ENCODE measurements at places on chromosomes 11 and 22.

- peak; percentile 76 for DNase-seq
Measured at GRCh38 chr22:36197065-36197440, 4.6 kb downstream of the APOL4 start.

DNA sequence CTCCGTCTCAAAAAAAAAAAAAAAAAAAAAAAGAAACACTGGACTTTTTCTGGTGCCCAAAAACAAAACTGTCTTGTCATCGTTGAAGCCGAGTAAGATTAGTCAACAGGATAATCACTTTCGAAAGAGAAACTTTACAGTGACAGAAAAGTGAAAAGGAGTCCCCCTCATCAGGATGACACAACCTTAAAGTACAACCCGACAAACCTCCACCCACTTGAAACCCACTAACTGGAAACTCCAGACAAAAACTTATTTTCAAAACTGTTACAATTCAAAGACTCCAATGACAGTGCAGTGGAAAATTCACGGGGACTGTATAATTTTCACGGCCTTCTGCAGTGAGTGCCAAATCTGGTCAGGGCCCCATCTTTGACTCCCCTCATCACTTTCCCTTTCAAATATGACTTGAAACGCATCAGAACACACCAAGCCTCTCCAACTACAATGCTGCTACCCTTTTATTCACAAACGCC is 1.3 kb downstream of the DENND5A start:
- no peak for DNase-seq

GRCh38 chr11:26626346-26626745 is 54.3 kb upstream of the MUC15 start:
- DNase-seq, result no peak

GRCh38 chr22:38467904-38468442 is at the start of gene KDELR3:
TSS of gene KDELR3 (plus strand) at chr22:38468096. CDS start at chr22:38468234, 138 bp downstream.
- DNase-seq, result peak; percentile 52

- peak; percentile 84 for DNase-seq
Measured at GRCh38 chr22:29004647-29005371, 56.8 kb downstream of the C22orf31 start.

DNA sequence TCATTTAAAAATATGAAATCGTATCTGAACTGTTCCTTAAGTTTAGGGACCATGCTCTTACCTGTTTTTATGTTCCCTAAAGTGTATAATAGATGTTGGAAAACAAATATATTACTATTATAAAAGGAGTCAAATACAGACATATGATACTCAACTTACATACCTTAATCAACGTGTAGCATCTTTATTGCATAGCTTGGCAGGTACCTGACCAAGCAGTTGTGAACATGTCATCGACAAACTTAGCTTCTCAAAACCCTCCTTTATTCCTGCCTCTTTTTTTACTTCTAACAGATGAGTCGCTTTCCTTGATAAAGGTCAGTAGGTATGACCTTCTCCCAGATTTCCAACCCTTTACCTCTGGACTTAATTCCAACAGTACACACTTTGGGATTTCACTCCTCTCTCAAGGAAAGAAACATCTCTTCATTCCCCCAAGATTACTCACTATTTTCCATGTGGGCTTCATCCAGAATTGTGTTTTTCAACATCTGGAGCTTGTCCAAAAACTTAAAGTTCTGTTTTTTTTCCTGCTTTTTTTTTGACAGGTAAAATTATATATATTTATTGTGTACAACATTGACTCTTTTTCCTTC is 11.9 kb downstream of the HIPK3 start:
- no peak for DNase-seq

DNA sequence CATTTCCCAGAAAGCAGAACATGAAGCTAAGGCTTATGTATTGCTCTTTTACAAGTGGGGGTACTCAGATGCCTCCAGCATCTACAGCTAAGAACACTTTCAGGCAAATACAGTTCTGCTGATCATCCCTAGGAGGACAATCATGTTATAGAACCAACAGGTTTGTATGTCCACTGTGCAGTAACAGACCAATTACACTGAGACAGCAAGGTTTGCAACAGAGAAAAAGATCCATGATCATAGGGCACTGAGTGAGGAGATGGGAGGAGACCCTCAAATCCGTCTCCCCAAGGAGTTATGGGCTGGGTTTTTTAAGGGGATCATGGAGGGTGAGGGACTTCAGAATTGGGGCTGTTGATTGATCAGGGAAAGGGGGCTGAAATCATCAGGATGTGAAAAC is 39.1 kb upstream of the GRK3 start:
- DNase-seq, result no peak

GRCh38 chr11:6253197-6253596 is 6.4 kb upstream of the CCKBR start:
- DNase-seq, result no peak

GRCh38 chr11:122721201-122721963 is 65.9 kb downstream of the UBASH3B start:
- no peak for DNase-seq

DNA sequence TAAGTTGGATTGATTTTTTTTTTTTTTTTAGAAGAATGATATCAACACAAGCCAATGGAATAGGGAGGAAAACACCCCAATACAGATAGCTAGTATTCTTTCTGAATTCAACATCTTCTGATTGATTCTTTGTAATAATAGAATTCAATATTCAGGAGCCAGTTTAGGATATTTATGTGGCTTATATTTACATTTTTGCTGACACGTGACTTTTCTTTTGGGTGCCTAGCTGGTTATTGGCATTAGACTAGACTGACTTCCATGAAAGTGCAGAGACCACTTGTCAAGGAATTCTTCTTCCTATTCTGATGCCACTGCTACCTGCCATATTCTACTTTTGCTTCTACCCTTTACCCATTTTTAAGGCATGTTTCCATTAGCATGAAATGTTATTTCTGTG is 16.4 kb downstream of the TRIM44 start:
- DNase-seq, result no peak

- no peak for DNase-seq
Measured at GRCh38 chr22:26417406-26417805, 11.7 kb upstream of the ASPHD2 start.

DNA sequence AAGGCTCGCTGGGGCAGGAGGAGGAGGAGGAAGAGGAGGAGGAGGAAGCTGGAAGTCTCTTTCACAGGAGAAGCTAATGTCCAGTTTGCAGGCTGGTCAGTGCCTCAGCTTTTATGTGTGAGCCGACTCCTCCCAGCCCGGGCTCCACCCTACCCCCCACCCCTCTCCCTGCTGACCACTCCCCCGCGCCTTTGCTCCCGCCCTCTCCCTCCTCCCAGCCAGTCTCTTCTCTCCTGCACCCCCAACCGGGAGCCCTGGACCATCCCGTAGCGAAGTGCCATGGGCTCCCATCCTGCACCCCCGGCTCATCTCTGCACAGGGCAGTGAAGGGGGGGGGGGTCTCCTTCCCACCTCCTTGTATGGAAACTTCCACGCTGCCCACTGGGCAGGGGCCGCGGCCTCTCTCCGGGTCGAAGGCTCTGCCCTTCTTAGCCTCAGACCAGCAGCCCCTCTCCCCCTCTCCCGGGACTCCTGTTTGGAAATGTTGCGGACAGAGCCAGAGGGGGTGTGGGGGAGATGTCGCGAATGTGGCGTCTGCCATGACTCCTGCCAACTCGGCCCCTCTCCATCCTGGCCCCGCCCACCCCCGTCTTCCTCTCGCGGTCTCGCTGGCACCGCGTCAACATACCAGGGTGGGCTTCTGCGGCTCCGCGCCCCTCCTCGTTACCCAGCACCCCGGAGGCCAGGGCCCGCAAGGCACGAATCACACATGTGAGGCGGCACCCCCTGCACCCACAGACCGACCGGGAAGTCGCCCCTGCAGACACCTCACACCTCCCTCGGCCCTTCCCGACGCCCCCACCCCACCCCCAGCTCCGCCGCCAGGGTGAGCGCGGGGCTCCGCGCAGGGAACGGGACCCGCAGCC is 1.8 kb downstream of the IGF2 start:
- peak; percentile 79 for DNase-seq

- DNase-seq, result no peak
Measured at GRCh38 chr11:20739577-20739976, 70.2 kb downstream of the NELL1 start.

- peak; percentile 50 for DNase-seq
Measured at GRCh38 chr11:443542-444199, 1.9 kb upstream of the ANO9 start.

DNA sequence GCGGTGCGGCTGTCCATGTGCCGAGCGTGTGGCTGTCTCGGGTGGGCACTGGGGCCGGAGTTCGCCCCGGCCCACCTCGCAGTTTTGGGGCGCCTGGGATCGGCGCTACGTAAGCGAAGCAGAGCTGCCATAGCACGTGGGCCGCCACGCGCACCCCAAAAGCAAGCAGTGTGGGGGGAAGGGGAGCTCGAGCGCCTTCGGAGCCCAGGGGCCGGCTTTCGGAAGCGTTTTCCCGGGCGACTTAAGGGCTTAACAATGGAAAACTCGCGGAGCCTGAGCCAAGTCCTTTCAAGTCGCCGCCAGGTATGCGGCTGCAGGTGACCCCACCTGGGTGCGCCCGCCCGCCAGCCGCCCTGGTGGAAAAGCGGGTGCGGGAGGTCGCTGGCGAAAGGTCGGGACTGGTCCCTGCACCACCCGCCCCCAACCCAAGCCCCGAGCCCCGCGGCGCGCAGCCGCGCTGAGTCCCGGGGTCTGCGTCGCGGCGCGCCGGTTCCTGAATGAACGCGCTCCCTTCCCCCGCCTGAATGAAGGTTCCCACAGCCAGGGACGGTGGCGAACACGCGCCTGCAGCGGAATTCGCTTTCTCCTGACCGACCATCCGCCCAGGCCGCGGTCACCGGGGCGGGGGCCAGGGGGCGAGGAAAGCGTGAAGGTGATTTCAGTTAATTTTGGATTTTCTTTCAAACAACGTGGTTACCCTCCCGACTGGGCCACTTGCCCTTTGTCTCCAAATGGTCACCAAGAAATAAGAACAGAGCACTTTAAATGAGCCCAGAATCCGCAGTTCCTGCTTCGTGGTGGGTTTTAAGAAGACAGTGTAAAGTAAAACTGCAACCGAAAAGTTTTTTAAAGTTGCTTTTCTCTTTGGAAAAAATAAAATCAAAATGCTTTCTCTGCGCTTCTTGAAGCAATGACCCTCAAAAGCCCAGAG is 2.8 kb upstream of the CCND1 start:
- peak; percentile 89 for DNase-seq

- DNase-seq, result peak; percentile 66
Measured at GRCh38 chr11:554428-555226, 5.9 kb downstream of the LMNTD2 start.

GRCh38 chr11:64343767-64344559 is 4.0 kb downstream of the CCDC88B start:
- no peak for DNase-seq

GRCh38 chr22:41478473-41478872 is 9.6 kb downstream of the ACO2 start:
- no peak for DNase-seq

GRCh38 chr11:12200991-12201985 is 90.9 kb downstream of the MICAL2 start:
- no peak for DNase-seq

DNA sequence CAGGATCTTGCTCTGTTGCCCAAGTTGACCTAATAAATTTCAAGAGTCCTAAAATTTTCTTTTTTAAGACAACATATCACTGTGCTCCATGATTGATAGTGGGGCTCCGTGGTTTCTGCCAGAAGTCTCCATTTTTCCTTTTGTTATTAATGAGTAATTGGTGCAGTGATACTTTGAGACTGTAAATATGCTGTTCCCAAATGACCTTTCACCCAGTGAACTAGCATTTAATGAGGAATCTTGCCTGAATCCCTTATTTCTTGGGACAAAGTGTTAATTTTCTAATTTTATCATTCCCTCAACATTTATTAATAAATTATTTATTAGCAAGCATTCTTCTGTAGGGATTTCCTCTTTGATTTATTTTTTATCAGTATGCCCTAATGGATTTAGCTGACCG is 2.3 kb upstream of the DHCR7 start:
- DNase-seq, result no peak

DNA sequence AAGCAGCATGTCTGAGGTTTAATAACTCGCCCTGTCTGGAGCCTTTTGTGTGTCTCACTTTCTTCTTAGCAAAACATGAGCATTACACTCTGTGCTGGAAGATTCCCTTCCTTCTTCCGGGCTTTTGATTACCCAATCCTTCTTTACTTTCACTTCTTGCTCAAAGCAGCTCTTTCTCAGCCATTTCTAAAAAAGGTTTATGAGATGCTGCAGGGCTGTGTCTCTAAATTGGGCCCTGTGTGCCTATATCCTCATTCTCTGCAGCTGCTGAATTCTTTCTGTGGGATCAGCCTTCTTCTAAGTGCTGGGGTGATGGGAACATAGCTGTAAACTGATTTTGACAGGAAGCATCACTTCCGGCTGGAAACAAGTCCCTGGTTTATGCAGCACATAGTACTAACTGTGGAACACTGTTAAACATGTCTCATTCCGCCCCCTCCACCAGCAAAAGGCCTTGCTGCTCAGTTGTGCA is 71.8 kb downstream of the PIWIL4 start:
- no peak for DNase-seq

GRCh38 chr11:111957663-111958444 is 20.7 kb downstream of the DIXDC1 start:
- no peak for DNase-seq

DNA sequence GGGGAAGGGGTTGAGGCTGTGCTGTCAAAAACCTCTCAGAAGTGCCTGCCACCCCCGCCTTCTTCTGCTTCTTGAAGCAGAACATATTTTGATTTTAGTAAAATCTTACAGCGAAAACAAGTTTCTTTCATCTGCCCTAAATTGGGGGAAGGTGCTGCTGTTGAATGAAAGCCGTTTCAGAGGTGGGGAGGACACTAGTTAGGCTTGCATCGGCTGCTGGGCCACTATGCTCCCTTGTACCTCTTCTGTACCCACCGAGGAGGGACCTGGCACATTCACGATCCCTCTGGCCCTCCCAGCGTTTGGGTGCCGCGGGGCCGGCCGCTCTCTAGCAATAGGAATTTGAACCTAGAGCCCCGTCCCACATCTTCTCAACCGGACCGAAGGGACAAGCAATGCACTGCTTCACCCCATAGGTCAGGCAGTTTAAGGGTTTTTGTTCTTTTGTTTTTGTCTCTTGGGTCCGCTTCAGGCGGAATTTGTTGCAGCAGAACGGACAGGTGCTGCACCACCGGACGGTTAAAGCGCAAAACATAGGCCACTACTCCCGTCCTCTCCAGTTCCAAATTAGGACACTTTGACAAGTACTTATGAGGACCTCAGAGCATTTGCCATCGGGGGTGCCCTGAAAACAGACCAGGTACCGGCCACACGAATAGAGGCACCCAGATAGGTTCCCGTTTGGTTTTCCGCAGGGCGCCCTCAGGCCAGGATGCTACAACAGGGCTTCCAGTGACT is 5.6 kb downstream of the SLC6A5 start:
- peak; percentile 51 for DNase-seq

GRCh38 chr11:121544956-121545355 is 92.2 kb upstream of the SORL1-AS1 start:
- no peak for DNase-seq

- DNase-seq, result no peak
Measured at GRCh38 chr11:31442086-31442485, 67.3 kb downstream of the IMMP1L start.

GRCh38 chr22:19717691-19718455 is 3.6 kb downstream of the SEPTIN5 start:
- DNase-seq, result peak; percentile 91

DNA sequence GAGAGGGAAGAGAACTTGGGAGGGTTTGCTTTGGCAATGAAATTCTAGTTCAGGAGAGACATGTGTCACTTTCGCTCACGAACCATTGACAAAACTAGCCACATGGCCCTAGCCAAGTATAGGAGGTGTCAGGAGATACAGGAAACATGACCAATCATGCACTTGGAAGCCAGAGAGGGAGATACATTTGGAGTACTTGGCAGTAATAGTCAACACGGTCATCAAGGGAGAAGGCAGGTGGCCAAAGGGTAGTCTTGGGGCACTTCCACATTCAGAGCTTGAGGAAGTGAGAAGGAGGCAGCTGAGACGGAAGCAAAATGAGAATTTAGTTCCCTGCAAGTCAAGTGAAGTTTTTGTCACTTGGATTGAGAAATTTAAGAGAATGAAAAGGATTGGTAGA is 26.4 kb upstream of the KIRREL3 start:
- DNase-seq, result no peak
